ENCODE measurements at places on chromosomes 2 and 18. TPM values are rescaled to one million over a fixed set of nuclear protein-coding genes. Genes with fewer than 3 reads are reported as not detected.

GRCh38 chr2:172425336-172425735 is 2.0 kb upstream of the ITGA6 start:
- no peak for DNase-seq
- no peak overlapping the region for H3K4me3 ChIP-seq
- no peaks in the 10 kb centered on the region for H3K36me3 ChIP-seq

The PCARE gene
- total RNA-seq = not detected

- no peak for DNase-seq
- no peaks in the 10 kb centered on the region for H3K36me3 ChIP-seq
- H3K4me3 ChIP-seq = no peak overlapping the region
- H3K27ac ChIP-seq = no peak overlapping the region
Measured at GRCh38 chr18:35415511-35416073, 38.5 kb upstream of the ZNF396 start.

The KLF7 gene
- total RNA-seq = 53.7 TPM

DNA sequence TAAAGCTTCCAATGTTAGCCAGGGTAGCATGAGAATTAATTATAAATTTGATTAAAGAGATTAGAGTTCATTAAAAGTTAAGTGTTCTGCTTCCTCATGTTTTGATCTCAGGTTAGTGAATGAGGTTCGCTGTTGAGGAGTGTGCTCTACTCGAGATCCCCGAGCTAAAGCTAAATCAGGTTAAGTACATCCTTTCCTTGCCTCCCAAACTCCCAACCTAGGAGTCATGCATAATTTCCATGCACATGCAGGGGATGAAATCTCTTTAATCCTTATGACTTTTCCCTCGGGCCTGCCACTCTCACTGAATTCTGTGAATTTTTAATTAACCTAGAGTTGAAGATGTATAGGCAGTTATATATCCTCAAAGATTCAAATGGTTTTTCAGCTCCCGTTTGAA is 156.1 kb upstream of the NCK2 start:
- no peaks in the 10 kb centered on the region for H3K36me3 ChIP-seq
- no peak overlapping the region for H3K4me3 ChIP-seq
- H3K27ac ChIP-seq = no peak overlapping the region
- no peaks in the 10 kb centered on the region for H3K27me3 ChIP-seq
- DNase-seq = no peak
- H3K4me1 ChIP-seq = no peaks in the 10 kb centered on the region
